ENCODE measurements at places on chromosomes 3 and 15.

- no peak for DNase-seq
These were observed 12.1 kb downstream of the GOLM2 start for GRCh38 chr15:44300572-44300971.

DNA sequence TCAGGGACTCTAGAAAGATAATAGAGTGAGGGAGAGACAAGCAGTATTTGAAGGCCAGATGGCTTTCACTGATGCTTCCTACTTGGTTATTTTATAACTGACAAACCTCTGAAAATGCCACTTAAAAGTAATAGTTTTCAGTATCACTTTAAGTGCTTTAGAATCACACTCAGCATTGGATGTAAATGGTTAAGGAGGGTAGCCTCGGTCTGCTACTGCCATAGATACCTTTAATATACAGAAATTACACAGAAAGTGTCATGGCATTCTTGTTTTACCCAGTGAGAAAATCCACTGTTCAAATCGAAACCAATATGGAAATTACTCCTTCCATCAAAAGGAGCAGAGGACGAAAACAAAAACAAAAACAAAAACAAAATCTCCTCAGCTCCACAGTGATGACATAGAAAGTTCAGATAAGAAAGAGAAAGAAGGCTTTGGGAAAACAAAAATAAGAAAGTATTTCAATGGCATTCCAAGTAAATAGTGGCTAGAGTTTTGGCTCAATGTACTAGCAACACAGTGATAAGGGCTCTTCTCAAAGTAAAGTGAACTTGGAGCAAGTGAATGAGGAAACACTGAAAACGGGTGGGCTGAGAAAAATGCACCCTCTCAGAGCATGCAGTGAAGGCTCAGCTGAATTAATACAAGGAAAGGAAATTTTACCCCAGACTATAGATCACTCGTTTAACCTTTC lies 43.2 kb upstream of the CD47 start:
- DNase-seq: no peak

DNA sequence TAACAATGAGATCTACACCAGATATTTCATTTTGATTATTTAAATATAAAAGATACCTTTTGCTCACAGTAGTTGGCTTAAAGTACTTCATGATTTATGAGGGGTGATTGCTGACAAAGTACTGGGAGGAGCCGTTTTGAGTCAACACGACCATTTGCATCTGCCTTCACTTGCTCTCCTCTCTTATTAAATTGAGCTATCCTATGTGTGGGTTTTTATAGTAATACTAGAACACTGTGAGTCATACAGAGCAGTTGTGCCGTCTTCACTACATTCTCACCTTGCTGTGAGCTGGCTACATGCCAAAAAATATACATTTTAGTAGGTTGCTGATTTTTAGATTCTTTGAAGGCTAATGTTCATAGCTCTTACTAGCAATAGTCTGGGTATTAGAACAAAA lies 161.2 kb downstream of the ALCAM start:
- no peak for DNase-seq

- no peak for DNase-seq
These were observed 1.8 kb downstream of the CELSR3 start for GRCh38 chr3:48660800-48661400.

- DNase-seq: no peak
These were observed 31.2 kb upstream of the MYO5C start for GRCh38 chr15:52326756-52327155.

DNA sequence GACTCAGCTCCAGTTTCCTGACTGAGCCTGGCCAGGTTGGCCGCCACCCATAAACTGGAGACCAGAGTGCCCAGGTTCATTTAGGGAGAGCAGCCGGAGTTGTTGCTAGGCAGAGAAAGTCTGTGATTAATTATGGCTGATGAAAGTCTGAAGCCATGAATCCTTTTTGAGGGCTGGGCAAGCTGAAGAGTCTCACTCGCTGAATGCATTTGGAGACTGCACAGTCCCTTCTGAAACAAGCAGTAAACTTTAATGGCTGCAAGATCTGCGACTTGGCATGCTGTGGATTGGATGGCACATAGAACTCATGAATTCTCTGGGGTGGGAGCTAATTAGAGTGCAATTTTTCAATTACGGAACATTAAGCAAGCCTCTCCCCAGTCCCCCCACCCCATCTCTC lies 282.1 kb downstream of the RPLP1 start:
- DNase-seq: no peak

DNA sequence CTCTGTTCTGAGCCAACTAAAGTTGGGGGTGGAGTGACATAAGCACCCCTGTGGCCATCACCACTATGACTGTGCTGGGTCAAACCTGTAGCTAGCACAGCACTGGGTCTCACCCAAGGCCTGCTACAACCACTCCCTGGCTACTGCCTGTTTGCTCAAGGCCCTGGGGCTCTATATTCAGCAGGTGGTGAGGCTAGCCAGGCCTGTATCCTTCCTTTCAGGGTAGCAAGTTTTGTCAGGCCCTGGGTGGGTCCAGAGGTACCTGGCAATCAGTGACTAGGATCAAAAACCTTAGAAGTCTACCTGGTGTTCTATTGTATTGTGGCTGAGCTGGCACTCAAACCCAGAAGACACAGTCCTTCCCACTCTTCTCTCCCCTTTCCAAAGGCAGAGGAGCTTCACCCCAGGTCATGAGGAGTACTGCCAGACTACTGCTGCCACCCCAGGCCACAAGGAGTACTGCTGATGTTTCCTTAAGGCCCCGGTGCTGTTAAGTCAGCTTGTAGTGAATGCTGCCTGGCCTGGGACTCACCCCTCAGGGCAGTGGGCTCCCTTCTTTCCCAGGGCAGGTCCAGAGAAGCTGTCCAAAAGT lies 170.8 kb downstream of the IGSF11 start:
- no peak for DNase-seq

DNA sequence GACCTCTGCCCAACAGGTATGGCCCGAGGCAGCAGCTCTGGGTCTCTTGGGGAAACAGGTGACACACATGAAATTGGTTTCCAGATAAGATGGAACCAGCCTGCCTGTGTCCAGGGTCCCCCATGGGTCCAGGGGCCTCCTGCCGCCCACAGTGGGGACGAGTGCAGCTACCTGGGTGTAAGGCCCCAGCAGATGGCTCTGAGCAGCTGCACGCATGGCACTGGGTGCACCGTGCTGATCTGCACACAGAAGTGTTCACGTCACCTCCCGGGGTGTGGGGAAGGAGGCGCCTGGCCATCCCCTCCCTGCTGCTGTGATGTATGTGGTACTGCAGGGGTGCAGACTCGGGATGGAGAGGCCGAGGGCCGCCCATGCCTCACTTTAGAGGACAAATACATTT lies 63.6 kb downstream of the NIPA2 start:
- DNase-seq: no peak

- DNase-seq: no peak
These were observed 136.3 kb downstream of the NSMCE3 start for GRCh38 chr15:29133321-29133720.

DNA sequence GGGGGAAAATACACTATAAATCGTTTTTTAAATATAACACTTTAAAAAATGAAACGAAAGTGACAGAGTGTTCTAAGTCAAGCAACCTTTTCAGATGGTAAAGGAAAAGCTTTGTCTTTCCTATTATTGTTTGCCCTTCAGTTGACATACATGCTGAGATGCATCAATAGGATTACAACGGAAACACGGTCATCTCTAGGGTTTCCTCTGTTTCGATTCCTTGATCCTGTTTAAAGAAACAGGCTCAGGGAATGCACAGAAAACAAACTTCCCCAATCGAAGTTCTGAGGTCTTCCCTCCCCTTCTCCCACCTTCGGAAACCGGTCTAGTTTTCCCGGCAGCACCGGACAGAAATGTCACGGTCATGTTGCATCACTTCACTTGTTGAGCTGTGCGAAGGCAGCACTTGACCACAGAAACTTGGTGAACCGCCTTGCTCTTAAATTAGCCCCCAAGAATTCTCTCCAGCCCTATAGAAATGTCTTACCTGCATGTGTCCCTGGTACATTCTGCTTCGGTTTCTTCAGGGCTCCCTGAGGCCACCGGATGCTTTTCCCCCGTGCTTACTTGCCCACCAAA lies 556 bp downstream of the PEX5L start:
- no peak for DNase-seq

GRCh38 chr3:20539666-20540065 lies 353.7 kb upstream of the SGO1 start:
- DNase-seq: no peak

GRCh38 chr3:152192936-152193672 lies 75.6 kb upstream of the MBNL1 start:
- DNase-seq: no peak

DNA sequence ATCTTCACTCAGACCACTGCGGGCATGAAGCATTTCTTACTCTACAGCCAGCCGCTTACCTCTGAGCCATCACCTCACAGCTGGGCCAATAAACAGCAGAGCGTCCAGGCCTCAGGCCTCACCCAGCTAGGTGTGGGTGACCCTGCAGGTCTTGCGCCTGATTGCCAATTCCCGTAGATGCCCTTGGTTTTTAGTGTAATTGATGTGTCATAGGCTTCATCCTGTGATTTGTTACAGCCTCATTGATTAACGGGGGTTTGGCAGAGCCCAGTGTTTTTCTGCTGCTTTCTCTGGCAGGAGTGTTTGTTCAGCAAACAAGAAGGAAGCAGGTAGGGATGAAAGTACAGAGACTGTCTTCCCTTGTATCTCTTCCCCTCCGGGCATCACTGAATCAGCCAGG lies 49.6 kb upstream of the BNIP2 start:
- no peak for DNase-seq

- no peak for DNase-seq
These were observed 79.7 kb downstream of the OTOL1 start for GRCh38 chr3:161576311-161576710.

DNA sequence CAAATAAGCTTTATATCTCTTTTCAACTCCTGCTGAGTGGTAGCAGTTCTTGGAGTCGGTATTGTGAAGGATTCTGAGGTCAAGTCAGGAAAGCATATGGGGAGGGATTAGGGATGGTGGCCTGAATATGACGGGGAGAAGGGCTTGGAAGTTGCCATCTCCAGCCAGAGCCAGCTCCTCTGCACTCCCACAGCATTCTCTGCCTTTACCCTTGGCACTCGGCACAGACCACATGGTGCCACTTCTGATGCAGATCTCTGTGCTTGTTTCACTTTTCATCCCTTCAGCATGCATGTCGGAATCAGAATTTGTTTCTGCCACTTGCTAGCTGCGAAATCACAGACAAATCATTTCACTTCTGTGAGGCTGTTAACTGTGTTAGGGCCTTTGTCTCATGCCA lies 52.5 kb downstream of the RAB11A start:
- no peak for DNase-seq

- no peak for DNase-seq
These were observed 85.7 kb downstream of the CRYGS start for GRCh38 chr3:186458306-186459107.

- DNase-seq: no peak
These were observed 6.7 kb upstream of the PSTPIP1 start for GRCh38 chr15:76987896-76988860.

DNA sequence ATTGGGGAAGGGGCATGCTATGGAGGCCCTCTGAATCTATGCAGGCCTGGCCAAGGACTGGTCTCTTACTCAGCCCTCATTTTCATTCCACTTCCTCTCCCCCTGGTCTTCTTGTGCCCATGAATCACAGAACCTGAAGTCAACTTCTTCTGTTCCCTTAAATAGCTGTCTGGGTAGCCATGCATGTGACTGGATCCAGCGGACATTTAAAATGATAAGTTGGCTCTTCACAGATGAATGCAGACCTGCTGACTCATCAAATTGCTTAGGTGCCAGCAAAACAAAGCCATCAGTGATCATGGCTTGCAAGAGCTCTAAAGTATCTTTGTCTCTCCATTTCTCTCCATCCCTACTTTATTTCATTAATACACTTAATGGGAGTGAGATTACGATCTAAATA lies 90.1 kb upstream of the CADPS start:
- no peak for DNase-seq

GRCh38 chr3:135009014-135009413 lies 214.0 kb downstream of the EPHB1 start:
- no peak for DNase-seq

DNA sequence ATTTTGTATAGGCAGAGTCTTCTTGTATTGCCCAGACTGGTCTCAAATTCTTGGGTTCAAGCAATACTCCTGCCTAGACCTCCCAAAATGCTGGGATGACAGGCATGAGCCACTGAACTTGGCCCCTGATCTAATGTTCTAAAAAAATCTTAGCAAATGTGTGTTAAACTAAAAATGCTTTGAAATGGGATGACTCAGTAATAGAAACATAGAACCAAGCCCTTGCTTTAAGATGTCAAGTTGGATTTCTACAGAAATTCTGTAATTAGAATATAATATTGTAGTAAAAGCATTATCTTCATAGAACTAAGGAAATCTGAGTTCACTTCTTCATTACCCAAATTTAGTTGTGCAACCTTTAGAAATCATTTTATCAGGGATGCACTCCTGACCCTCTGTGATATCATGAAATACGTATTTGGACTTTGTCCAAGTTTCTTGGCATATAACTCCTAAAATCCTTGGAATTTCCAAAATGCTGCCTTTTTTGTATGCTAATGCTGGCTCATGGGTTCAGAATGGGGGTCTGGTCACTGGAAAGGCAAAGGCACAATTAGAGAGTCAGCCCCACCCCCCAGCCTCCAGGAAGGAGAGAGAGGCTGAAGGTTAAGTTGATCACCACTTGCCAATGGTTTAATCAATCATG lies 217.3 kb downstream of the TP63 start:
- DNase-seq: no peak

DNA sequence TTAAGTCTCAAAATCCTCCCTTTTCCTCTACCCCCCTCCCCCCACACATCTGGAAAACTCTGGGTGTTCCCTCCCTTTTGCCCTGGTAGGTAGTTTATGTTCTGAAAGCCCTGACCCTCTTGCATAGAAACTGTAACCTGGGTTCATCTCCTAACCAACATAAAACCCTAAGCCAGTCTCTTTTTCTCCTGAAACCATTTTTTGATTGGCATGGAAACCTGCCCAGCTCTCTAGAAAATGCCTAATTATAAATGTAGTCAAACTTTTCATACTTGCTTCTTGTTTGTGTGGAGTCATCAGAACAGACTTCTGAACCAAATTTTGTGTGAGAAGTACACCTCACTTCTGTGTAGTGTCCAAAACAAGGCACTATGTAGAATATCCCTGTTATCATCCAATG lies 1264.4 kb downstream of the SI start:
- no peak for DNase-seq

- DNase-seq: no peak
These were observed 63.8 kb upstream of the EPHB3 start for GRCh38 chr3:184497804-184498203.

- DNase-seq: no peak
These were observed 22.7 kb downstream of the GADL1 start for GRCh38 chr3:30871720-30872119.

GRCh38 chr3:54696313-54696712 lies 231.5 kb downstream of the LRTM1 start:
- no peak for DNase-seq

DNA sequence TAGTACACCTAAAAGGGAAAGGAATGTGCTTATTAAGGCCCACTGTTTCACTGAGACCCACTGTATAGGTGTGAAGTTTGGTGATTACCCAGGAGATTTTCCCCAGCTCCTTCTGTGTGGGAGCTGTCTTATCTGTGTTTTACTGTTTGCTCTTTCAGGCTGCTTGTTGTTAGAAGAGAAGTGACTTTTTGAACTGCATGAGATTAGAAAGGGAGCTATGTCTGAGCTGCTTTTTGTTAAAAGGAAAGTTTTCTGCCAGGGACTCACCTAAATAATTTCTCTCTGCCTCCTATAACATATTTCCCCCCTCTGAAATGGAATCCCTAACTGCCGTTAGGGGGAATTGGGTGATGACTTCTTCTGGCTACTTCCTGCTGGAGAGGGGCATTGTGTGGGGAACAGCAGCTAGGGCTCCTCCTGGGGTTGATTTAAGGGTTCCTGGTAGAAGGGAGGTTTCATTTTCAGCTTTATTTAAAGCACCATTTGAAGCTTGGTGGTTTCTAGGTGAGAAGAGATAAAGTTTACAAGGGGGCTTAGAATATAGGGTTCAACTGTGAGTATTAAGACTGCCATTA lies 77.1 kb upstream of the ATP11B start:
- no peak for DNase-seq

Data from esophagus squamous epithelium (tissue), 5 donors.